Fibroblast of lung (primary cell): ENCODE measurements at places on chromosomes 13 and 19.

- peak; percentile 90 for DNase-seq
These were observed 154.2 kb downstream of the TM9SF2 start for GRCh38 chr13:99655351-99656091.

DNA sequence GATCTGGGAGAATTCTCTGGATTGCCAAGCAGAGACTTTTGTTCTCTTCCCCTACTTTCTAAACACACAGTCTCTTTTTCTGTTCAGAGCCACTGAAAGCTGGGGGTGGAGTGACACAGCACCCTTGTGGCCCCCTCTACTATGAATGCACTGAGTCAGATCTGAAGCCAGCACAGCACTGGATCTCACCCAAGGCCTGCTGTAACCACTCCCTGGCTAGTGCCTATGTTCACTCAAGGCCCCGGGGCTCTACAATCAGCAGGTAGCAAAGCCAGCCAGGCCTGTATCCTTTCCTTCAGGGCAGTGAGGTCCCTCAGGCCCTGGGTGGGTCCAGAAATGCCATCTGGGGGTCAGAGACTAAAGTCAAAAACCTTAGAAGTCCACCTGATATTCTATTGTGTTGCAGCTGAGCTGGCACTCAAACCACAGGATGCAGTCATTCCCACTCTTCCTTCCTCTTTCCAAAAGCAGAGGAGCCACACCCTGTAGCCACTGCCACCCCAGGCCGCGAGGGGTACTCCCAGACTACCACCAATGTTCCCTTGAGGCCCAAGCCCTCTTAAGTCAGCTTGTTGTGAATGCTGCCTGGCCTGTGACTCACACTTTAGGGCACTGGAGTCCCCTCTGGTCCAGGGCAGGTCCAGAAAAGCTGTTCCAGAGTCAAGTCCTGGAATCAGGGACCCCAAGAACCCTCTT lies 110.1 kb upstream of the RXFP2 start:
- peak; percentile 70 for DNase-seq

GRCh38 chr19:2775556-2776430 lies 7.3 kb downstream of the SGTA start:
- peak; percentile 36 for DNase-seq

DNA sequence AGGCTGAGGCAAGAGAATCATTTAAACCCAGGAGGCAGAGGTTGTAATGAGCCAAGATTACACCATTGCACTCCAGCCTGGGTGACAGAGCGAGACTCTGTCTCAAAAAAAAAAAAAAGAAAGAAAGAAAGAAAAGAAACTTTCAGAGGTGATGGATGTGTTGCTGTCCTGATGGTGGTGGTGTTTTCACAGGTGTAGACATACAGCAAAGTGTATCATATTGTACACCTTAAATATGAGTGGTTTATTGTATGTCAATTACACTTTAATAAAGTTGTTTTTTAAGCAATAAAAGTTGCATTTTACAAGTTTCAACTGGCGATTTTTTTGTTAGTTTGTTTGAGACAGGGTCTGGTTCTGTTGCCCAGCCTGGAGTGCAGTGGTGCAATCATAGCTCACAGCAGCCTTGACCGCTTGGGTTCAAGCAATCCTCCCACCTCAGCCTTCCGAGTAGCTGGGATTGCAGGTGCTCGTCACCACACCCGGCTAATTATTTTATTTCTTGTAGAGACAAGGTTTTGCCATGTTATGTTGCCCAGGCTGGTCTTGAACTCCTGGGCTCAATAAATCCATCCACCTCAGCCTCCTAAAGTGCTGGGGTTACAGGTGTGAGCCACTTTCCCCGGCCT lies 13.5 kb upstream of the INSR start:
- DNase-seq: no peak

- no peak for DNase-seq
These were observed 88.1 kb downstream of the TSC22D1 start for GRCh38 chr13:44487989-44488388.

- DNase-seq: peak; percentile 77
These were observed 20.7 kb downstream of the SAMD4B start for GRCh38 chr19:39362682-39363657.

DNA sequence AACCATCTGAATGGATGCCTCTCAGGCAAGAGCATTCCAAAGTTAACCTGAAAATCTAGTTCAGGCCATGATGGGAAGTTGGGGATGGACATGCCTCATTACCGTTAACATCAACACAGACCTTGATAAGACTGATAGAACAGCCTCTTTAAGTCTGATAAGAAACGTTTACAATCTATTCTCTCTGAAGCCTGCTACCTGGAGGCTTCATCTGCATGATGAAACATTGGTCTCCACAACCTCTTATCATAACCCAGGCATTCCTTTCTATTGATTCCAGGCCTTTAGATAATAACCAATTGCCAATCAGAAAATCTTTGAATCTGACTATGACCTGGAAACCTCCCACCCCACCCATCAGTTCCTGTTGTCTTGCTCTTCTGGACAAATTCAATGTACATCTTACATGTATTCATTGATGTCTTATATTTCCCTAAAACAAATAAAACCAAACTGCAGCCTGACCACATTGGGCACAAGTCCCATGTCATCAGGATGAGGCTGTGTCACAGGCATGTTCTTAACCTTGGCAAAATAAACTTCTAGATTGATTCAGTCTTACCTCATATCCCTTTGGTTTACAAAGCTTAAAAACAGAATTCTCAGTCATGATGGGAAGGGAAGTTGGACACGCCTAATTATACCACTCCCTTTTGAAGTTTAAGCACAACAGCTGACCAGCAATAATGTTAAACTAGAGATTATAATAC lies 843.8 kb upstream of the SPRY2 start:
- peak; percentile 32 for DNase-seq

DNA sequence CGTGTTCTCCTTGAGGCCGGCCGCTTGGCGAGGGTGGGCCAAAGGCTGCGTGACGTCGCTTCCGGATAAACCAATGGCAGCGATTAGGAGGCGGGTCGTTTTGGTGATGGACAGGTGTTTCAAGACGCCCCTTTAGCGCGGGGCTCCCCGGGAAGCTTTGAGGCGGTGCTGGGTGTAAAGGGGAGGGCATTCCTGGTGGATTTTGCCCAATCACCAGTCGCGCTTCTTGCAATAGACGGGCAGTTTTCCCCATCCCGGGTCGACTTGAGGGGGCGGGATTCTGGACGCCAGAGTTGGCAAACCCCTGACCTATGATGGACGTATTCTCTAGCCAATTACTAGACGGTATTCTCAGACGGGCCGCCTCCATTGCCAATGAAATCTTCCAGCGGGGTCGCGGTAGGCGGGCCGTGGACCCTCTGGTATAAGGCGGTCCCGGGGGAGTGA lies 264 bp upstream of the PRMT1 start:
- peak; percentile 100 for DNase-seq

DNA sequence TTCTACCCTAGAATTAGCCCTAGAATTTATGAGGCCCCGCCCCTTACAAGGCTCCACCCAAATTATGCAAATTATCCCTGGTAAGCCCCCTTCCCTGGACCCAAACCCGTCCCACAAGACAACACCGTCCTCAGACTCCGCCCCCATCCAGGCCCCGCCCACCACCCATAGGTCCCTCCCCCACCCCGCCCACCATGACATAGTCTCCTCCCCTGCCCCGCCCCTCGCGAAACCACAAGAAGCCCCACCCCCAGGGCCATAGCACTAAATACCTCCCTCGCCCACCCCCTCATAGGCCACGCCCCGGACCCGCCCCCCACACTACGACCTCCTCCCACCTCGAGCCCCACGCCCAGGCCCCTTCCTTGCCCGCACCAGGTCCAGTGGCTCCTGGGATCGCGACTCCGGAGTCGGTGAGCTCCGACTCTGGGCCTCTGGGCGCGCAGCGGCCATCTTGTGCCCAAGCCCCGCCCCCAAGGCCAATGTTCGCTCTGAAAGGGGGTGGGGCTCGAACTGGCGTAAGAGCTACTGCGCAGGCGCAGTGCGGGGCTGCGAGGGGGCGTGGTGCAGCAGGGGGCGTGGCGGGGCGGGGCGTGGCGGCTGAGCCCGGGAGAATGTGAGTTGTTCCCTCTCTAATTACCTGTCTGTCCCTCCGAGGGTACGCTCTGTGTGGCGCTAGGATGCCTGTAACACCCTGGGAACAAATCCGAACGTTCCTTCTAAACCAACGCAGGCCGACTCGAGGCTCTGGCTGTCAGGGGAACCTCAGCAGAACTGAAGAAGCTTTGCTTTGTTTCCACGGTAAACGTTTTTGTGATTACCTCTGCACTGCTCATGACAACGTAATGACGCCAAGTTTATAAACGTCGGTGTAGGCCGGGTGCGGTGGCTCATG lies at the start of gene ZNF784:
Gene ZNF784, minus strand, starts transcription at position 458 of the 895 bp plus-strand sequence. Its CDS starts 5 bp downstream, at position 453.
- DNase-seq: peak; percentile 94

DNA sequence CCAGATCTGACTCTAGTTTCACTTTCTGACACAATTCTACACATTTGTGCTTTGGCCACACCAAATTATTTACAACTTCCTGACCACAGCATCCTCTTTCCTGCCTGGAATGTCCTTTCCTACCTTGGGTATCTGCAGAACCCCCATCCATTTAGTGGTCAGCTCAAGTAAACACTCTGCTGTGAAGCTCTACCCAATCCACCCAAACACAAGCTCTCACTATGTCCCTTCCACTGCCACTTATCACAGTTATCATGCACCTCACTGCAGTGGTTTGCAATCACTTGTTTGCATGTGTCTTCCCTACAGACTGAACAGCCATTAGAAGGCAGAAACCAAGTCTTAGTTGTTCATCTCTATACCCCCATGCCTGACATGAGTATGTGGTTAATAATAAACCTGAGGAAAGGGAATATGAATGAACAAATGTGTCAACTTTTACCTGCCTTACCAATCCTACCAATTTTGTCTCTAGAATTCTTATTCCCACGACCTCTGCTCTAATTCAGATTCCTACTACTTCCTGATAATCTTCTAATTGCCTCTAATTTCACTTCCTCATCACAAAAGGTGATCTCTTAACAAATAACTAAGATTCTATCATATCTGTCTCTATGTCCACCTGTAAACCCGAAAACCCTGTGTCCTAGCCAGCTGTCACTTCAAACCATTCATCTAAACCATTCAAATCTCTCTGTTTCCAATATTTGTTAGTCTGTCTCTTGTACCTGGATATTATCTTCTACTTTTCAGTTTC lies 25.1 kb downstream of the LNX2 start:
- no peak for DNase-seq
